Stimulated activated CD4-positive, alpha-beta T cell treated with anti-CD3 and anti-CD28 coated beads, Interleukin-1b, Interleukin-23, amount 100 ng/mL, for 1 hour (primary cell): ENCODE measurements at places on chromosomes 7 and 10.

DNA sequence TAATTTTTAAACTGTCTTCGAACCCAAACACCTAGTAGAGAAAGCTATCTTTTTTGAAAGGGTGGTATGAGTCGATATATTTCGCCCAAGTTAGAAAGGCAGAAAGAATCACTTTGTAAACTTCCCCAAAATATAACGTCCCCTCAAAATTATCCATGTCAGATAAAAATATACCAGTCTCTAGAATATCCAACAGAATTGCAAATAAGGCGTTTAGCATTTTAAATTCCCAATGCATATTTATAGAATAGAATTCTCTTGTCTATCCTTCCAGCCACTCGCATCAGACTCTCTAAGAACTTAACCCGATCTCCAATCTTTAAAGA is 2.1 kb downstream of the CTBP2 start:
- DNase-seq: no peak

DNA sequence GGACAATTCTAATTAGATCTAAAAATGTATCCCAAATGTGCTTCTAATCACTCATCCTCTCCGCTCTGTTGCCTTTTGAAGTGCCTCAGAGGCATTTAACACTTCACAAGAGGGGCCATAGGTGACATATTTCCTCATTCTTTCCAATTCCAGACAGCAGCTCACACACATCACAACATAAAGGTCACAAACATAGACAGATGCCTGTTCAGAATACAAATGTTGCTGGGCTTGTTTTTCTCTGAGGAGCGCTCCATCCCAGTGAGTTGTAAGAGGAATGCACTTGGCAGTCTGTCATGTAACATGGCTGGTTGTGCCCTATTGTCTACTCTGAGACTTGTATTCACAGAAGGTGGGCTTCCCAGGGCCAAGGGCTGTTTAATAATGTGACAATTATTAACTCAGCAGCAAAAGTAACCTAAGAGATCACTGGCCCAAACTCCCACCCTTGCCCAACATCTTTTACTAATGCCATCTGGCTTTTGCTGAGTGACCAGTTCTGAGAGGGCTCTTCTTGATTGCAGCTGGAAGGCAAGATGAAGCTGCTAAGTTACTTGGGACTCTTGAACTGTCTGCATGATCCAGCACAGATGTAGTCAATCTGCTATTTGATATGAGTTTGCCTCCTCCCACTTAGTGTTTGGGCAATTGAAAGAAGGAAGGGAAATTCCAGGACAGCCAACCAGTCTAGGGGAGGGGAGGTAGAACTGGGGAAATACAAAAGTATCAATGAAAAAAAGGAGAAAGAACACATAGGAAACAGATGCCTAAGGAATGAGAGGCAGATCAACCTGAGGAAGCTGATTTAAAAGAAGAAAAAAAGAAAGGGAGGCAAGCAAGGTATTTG is 13.6 kb downstream of the PON2 start:
- no peak for DNase-seq

GRCh38 chr7:11835260-11835659 is 3.3 kb upstream of the THSD7A start:
- no peak for DNase-seq

DNA sequence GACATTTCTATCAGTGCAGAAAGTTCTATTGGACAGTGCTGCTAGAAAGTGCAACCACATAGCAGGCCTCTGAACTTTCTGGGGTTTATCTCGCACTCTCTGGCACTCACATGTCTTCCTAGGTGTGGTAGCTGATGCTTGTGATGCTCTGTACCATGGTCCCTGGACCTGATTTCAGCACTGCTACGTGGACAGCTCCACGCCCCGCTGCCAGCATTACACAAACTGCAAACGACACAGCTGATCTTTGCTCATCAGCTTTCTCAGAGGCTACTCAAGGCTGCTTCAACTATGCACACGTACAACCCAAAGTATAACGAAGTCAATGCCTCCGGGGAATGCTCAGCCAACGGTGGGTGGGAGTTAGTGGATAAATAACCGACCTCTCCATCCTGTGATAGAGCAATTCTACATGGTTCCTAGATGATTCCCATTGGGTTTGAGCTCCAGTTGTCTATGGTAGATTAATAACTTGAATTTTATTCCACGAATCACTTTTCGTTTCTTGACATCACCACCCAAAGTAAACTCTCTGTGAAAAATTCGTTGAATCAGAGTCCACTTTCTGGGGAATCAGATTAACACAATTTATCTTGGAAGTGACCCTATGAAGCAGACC is 302.5 kb downstream of the ACTR3B start:
- DNase-seq: no peak

DNA sequence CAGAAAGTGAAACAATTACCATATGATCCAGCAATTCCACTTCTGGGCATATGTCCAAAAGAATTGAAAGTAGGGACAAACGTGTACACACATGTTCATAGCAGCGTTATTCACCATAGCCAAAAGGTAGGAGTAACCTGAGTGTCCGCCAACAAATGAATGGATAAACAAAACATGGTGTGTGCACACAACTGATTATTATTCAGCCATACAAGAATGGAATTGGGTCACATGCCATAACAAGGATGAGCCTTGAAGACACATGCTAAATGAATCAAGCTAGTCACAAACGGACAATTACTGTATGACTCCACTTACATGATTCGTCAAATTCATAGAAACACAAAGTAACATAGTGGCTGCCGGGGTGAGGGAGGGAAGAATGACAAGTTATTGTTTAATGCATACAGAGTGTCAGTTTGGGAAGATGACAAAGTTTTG is 4.1 kb upstream of the OIT3 start:
- no peak for DNase-seq

- no peak for DNase-seq
Observed at GRCh38 chr10:127854769-127855590, 37.8 kb downstream of the CLRN3 start.

GRCh38 chr10:119783665-119784027 is 57.8 kb downstream of the INPP5F start:
- DNase-seq: no peak

DNA sequence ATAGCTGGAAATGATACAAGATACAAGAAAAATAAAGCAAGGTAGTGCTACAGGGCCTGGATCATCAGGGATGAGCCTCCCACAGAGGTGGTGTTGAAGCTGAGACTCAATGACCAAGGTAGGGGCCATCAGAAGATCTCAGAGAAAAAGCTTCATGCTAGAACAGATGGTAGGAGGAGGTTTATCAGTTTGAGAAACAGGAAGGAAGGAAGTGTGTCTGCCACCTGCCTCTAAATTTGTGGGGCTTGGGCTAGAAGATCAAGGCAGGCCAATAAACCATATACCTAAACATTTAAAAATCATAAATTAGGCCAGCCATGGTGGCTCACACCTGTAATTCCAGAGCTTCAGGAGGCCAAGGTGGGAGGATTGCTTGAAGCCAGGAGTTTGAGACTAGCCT is 410.8 kb upstream of the PRKCQ start:
- DNase-seq: no peak

DNA sequence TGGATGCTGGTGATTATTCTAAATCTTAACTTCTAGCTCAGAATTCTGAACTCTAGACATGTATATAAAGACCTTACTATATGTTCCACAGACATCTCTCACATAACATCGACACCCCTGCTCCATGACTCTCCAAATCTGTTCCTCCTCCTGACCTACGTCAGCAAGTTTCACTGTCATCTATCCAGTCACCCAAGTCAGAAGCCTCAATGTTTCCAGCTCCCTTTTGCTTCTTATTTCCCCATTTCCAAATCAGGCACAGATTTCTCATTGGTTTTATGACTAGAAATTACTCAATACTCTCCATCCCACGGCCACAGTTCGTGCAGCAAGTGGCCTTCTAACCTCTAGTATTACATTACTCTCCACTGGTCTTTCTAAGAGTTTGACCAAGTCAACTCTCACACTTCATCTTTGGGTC is 28.5 kb downstream of the EPC1 start:
- DNase-seq: no peak

DNA sequence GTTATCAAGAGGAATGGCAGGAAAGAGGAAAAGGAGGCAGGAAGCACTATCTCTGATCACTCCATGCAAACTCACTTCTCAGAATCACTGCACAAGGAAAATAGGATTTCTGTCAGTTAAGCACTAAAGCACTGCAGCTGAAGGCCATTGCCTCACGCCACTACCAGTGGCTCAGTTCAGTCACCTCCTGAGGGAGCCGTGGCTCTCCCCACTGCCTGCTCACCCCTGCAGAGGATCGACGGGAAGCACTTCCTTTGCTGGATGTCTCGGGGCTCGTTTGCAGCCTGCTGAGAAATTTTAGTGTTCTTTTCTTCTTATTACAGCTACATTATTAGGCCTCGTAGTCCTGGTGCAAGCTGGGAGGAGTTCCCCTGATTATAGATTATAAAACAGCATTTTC is 90.1 kb upstream of the ADCY1 start:
- no peak for DNase-seq

DNA sequence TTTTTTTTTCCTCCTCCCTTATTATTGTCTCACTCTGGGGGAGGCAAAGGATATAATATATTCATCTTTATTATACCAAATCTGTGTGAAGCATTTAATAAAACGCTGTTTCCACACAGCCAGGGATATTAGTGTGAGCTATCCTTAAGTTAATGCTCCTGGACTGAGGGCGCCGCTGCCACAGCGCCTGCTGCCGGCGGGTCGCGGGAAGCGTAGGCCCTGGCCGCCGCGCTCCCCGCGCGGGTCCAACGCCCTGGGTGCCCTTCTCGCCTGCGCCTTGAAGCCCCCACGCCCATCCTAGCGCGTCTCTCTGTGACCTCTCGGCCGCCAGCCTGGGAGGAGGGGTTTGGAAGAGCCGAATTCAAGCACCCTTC is 9.5 kb upstream of the LBX1 start:
- no peak for DNase-seq

GRCh38 chr10:131560166-131560565 is 248.6 kb upstream of the TCERG1L start:
- no peak for DNase-seq

DNA sequence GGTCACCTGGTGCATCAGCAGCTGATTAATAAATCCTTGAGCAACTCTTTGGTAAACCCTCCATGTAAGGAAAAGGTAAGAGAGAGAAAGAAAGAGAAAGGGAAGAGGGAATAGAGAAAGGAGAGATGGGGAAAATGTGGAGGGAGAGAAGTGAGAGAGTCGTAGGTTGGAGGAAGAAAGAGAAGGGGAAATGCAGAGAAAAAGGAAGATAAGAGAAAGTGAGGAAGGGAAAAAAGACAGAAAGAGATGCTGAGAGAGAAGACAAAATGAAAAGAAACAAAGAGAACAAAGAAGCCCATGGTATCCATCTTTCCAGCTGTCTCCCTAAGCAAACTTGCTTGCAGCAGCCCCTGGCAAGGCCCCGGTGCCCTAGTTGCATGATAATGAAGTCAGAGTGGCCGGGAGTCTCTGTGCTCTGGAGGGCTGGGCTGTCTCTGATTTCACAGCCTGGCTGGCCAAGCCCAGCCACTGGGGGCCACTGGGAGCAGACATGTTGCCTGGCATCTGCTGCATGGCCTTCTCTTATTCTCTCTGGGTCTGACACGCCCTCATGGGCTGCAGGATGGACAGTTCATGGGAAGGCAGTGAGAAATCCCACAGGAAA is 48.4 kb downstream of the PRR15 start:
- no peak for DNase-seq

DNA sequence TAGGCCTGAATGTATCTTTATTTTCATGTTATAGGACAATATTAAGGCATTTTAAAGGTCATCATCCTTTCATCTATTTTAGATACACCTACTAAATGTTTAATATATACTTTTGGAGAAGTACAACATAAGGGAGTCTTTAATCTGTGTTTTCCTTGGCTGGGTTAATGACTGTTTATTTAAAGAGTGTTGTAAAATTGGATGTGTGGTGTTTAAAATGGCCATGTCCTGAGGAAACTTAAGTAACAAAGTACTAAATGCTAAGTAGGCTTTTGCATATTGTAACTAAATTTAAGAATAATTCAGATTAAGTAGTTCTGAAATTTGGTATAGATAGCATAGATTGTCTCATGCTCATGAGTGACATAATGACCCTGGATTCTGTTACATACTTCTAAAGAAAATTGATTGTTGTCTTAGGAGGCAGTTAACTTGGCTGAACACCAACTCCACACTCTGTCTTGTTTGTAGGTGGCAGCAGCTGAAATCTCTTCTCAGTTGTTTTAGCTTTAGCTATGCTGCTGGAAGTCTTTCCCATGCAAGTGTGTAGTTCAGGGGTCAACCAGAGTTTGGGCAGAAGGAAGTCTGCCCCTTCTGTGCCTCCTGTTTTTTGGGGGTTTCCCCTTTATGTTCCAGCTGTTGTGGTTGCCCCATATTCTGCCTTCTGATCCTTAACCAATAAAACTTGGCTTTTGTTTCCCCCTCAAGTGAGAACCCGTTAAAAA is 29.2 kb downstream of the DLD start:
- DNase-seq: no peak

- DNase-seq: no peak
Observed at GRCh38 chr10:126124046-126124445, 227.7 kb downstream of the FANK1 start.

DNA sequence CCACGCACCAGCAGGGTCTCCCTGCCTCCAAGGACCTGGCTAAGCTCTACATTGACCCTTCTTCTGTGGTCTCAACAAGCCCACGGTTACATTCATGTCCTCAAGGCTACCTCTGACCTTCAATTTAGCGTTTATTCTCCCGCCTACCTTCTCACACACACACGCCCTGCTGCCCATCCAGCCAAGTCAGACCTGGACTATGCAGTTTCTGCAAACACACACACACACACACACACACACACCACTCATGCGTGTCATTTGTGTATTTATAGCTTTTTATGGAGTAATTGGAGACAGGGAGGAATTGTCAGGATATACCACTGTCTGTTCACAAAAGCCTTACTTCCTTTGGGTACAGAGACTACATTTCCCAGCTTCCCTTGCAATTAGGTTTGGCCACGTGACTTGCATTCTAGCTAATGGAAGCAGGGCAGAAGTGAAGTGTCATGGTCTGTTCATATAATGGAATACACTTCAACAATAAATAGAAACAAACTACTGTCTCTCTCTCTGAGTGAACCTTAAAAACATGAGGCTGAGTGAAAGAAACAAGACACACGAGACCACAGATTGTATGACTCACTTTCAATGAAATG is 53.8 kb upstream of the CPXM2 start:
- no peak for DNase-seq

DNA sequence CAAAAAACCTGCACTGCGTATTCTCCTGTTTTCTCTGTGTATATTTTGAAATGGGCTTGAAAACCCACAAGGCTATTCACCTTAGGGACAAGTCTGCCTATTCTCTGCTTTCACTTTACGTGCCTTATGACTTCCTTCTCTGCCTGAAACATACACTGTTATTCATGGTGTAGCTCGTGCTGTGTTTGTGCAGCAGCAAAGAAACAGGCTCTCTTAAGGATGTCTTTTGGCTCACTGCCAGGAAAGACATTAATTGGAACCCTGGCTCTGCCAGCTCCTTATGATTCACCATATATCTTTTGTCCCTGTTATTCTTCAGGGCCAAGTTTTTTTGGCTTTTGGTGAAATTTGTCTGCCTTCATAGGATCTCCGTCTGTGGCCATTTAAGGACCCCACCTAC is 92.4 kb downstream of the TMEM106B start:
- no peak for DNase-seq
